NCI-H510A treated with DMSO at 0.1 percent for 48 hours (cell line): ENCODE measurements at places on chromosomes 1 and 21.
A peak's percentile ranks its signal among the peaks of the same experiment; 100 is the strongest.

DNA sequence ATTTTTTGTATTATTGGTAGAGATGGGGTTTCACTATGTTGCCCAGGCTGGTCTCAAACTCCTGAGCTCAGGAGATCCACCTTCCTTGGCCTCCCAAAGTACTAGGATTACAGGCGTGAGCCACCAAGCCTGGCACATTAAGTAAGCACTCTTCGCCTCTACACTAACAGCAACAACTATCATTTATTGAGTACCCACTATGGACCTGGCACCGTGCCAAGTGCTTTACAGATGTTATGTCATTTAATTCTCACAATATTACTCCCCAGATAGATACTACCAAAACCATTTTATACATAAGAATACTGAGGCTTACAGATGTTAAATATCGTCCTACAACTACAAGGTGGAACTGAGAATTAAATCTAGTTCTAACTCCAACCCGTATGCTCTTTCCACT, 50.1 kb downstream of the TUT4 start:
- peak; percentile 14 for DNase-seq

DNA sequence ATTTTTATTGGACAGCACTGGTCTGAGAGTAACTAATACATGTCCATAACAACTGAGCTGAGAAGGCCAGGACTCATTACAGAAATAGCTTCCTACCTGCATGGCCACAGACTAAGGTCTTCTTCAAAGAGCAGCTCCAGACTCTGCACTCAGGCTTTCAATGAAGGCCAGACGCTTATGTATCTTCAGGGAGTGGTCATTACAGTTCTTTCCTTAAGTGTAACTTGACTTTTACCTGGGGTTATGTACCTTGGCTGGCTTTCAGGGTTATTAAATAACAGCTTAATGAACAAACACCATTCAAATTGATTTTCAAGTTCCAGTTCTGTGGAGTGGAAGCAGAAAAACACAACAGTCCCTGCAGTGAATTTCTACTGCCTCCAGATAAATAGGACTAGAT, 23.8 kb upstream of the SLC22A15 start:
- no peak for DNase-seq

DNA sequence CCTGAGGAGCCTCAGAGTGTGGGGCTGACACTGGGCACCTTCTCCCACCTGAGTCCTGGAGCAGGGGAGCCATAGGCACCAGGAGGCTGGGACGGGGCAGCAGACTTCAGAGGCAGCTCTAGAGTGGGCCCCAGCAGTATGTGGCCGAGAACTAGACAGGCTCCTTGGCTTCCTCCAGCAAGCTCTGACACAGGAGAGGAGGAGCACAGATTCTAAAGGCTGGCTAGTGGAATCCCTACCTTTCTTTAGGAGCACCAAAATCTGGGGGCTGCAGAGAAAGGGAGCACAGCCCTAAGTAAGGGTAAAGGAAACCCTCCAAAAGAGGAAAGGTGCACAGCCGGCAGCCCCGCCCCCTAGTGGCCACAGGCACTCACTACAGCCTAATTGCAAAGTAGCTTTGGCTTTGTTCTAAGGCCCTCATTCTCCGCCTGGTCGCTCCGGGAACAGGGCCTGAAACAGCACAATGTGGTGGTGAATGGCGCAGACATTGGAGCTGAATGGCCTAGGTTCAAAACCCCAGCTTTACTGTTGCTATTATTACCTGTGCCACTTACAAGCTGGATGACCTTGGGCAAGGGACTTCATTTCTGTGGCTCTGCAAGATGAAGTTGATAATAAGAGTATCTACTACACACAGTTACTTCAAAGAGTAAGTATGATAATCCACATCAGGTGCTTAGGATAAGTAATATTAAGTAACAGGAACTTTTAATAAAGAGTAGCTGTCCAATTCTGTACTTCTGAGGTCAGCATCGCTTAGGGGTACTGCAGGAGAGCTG, 8.8 kb upstream of the GUCA2A start:
- peak; percentile 78 for DNase-seq

DNA sequence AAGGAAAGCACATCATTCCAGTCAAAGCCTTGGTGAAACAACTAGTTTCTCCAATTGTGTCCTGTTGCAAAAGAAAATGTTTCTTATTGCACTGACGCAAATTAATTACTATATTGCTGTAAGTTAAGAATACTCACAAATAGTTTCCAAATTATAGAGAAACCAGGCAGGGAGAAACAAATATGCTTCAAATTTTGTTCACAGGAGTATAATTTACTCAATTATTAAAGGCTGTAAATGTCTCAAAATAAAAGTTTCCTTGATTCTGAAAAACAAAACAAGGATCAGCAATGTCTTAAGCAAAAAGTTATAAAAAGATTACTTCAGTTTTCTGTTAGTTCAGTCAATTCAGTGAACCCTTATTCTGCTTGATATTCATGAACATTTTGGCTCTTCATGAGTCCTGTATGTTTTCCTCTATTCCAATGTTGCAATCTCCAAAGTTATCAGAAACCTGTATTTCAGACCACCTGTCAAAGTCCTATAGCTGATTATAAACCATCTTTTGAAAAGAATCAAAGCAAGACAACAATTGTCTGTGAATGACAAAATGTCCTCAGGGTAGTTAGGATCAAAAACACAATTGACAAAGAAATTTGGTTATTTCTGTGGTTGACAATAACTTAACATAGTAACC, 11.7 kb upstream of the SYPL2 start:
- no peak for DNase-seq

- DNase-seq: no peak
Observed at GRCh38 chr1:97739596-97740103, 181.2 kb downstream of the DPYD start.

DNA sequence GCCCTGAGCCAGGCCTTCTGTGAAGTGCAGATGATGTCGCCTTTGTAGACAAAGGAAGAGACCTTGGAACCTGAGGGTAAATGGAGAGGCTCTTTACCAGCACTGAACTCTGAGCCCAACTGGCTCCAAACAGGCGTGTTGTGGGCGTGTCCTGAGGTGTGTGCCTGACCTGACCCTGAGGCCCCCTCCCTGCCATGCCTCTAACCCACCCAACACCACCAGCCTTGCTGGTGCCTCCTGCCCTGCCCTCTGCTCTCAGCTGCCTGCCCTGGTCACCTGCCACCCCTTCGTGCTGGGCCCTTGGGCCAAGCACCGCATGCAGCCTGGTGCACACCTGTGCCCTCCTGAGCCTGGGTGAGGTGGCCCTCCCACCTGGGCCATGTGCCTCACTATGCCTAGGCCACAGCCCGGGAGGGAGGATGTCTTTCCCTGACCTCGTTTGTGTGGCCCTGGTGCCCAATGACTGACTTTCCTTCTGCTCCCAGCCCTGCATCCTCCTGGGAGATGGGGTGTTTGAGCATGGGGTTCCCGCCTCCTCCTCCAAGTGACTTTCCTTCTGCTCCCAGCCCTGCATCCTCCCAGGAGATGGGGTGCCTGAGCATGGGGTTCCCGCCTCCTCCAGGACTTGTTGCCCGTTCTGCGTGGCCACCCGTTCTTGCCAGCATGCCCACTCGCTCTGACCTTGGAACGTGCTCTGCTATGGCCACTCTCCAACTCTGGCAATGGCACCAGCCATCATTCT, 157.0 kb downstream of the PCBP3 start:
- no peak for DNase-seq

- DNase-seq: peak; percentile 97
Observed at GRCh38 chr1:10553118-10553517, 78.4 kb downstream of the PEX14 start.

DNA sequence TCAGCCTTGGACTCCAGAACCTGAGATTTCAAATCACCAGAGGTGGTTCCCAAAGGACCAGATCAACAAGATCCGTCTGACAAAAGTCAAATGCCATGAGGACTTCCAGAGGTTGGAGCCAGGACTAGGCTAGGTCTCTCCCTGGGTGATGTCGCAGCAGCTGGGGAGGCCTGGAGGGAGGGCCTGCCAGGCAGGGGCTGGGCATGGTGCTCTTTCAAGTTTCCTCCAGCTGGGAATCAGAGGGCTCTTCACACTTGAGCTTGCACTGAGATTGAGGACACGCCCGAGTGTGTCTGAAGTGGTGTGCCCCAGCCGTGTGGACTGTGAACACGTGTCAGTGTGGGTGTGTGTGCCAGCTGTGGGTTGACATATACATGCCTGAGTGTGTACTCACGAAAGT, 21.3 kb upstream of the RSPO1 start:
- DNase-seq: peak; percentile 85

DNA sequence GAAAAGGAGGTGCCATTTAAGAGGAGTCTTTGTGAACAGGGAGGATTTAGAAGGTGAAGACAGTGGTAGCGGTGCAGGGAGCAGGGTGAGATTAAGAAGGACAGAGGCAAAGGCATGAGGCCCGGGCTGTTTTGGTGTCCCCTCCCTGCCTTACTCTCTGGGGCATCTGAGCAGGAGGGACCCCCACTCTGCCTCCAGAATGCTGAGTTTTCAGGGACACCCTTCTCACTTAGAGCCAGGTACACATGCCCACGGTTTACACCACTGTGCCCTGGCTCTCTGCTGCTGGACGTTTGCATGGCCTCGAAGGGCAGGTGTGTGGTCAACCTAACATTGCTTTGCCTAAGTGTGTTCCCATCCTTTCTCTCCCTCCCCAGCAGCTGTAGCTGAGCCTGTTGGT, 20.5 kb upstream of the PARP1 start:
- no peak for DNase-seq

GRCh38 chr1:36327421-36328087, 4.1 kb upstream of the EVA1B start:
- peak; percentile 58 for DNase-seq

- no peak for DNase-seq
Observed at GRCh38 chr1:27607239-27607804, 3.4 kb upstream of the AHDC1 start.

- no peak for DNase-seq
Observed at GRCh38 chr1:236830560-236830959, 35.5 kb downstream of the MTR start.

DNA sequence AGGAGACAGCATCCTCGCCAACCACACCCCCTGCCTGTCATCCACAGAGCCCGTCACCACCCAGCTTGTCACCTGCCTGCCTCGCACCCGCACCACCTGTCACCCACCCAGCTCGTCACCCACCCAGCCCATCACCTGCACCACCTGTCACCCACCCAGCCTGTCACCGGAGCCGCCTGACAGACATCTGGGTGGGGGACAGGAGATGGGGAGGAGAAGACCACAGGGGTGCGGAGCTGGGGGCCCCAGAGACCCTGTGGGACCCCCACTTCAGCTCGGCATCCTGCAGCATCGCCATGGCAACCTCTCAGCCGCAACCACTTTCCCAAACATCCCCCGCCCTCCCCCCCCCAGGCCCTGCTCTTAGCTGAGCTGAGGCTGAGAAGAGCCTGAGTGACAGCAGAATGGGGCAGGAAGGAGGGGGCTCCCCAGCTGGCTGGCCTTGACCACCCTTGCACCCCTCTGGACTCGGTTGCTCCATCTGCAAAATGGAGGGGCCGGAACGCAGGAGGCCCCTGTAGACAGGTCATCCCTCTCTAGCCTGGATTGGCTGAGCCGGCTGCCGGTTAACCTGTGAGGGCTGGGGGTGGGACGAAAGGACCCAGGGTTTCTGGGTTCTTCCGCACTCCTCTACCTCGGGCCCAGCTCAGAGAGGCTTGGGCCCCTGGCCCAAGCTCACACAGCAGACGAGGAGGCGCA, 11.6 kb downstream of the AHDC1 start:
- DNase-seq: no peak

DNA sequence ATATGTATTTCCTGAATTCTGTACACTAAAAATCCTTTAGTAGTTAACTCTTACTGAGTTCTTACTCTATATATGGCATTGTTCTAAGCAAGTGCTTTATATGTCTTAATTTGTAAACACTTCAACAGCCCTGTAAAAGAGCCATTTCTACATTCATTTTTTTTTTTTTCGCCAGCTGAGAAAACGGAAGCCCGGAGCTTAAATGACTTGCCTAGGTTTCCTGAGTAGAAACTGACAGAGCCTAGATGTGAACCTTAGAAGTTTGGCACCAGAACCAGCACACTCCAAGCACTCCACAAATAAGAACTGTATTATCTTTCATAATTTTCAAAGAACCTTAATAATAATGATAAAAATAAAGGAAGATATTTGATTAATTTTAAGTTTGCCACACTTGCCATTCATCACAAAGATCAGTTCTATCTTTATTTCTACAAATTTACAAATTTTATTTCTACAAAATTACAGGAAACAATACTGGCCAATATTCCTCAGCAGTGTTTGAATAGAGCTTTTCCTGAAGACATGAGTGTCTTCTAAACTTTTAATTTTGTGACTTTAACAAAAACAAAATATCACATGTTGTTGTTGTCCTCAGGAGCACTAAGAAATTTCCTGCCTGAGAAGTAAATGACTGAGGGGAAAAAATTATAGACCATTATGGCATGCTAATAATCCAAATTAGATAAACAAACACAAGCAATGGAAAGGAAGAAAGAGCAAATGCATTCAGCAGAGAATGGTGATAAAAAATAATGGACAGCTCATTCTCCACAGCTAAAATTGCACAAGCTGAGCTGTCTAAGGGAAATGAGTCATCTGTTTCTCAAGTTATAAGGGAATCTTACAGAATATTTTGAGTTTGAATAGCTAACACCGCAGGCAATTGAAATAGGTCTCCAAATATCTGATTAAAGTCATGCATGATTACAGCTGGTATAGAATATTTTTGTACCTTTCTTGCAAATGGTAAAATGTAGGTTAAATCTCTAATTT, 71.2 kb downstream of the DPYD start:
- peak; percentile 16 for DNase-seq

GRCh38 chr1:185864889-185865517, 130.8 kb downstream of the HMCN1 start:
- DNase-seq: no peak
